Stimulated activated CD8-positive, alpha-beta memory T cell treated with anti-CD3 and anti-CD28 coated beads, Interleukin-2, amount 100 ng/mL, for 1 hour (primary cell): ENCODE measurements at places on chromosomes 6 and 20.

GRCh38 chr6:79468587-79468986, 68.6 kb downstream of the LCA5 start:
- DNase-seq = no peak

- DNase-seq = no peak
Measured at GRCh38 chr6:34315780-34316179, 67.0 kb upstream of the SMIM29 start.

GRCh38 chr6:5679691-5680090, 327.0 kb downstream of the NRN1 start:
- DNase-seq = no peak

DNA sequence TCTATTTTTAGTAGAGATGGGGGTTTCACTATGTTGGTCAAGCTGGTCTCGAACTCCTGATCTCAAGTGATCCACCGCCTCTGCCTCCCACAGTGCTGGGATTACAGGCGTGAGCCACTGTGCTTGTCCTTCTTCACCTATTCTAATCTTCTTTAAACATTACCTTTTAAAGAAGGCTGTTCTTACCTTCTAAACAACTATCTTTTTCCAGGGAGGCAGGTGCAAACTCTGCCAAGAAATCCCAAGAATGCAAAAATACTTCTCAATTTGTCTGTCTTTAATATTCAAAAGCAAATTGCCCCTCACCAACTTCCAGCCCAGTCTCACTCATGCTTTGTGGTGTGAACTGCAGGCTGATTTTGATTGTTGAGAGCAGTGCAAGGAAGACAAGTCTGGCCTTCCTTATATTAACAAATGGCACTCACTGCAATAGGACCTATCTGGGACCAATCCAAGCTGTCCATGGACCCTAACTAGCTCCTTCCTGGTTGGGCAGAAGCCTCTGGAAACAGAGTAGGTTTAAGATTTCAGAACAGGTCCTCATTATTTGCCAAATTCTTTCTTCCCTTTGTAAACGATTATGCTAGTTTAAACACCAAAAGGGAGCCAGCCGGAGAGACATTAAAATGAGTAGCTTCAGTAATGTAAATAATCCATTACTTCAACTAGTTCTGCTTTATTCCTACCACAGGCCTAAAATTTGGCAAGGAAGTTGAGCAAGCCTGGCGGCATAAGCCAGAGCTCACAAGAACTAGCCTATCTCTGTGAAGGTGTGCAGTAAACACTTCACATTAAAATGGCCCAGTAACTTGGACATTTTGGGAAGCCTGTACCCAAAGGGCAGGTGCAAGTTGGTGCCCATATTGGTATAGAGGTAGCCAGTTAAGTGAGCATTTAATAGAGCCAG, 1.6 kb downstream of the SCAND1 start:
- no peak for DNase-seq

GRCh38 chr20:63703976-63704748, 3.6 kb downstream of the ARFRP1 start:
- DNase-seq = no peak

GRCh38 chr6:164439331-164439730, 870.1 kb downstream of the C6orf118 start:
- no peak for DNase-seq

DNA sequence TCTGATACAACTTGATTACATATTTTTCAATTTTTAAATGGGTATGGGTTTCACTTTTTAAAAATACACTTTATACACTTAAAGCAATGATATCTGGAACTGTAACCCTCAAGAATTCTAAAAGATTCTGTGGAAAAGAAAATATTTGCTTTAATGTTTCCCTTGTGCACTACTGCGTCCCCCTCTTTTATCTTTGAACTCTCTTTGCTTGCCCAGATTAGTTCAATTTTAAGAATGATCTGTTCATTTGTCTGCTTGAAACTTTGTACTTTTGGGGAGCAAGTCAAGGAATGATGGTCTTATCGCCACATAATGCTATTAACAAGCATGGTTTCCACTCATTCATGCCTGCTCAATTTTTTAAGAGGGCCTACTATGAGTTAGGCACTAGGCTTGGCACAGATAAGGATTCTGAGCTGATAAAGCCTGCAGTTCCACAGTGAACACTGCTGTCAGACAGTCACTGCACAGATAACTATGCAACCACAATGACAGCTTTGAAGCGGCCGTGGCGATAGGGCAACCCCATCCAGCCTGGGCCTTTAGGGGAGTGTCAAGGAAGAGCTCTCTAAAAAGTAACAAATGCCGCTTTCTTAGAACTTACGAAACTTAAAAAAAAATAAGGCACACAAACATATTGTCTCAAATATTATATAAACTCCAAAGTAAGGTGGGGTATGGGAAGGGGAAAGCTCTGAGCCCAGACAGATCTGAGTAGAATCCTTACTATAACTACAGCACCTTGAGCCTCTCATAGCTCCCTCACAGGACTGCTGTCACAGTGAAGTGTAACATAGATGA, 29.7 kb downstream of the FYN start:
- DNase-seq = no peak

GRCh38 chr20:54026295-54027064, 43.9 kb downstream of the BCAS1 start:
- no peak for DNase-seq

GRCh38 chr20:57748601-57749130, 38.9 kb upstream of the PMEPA1 start:
- peak; percentile 2 for DNase-seq

DNA sequence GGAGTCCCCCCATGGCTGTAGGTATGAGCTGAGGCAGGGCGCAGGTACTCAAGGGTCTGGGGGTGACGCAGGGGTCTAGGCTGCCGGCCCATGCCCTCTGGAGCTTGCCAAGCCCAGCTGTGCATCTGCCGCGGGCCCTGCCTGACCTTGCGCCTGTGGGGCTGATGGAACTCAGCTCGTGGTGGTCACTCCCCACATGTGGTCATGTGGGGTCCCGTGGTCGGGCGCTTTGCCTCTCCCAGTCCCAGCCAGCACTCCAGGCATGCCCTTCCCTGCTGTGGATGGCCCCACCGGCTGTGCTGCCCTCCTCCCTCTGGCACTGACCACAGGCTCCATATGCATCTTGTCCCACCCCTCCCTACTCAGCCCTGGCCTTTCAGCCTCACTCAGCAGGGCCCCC, 57.3 kb downstream of the RPP40 start:
- no peak for DNase-seq

GRCh38 chr6:25468881-25469280, 183.1 kb upstream of the SCGN start:
- DNase-seq = no peak

GRCh38 chr6:141464490-141464889, 668.2 kb upstream of the GJE1 start:
- DNase-seq = no peak

DNA sequence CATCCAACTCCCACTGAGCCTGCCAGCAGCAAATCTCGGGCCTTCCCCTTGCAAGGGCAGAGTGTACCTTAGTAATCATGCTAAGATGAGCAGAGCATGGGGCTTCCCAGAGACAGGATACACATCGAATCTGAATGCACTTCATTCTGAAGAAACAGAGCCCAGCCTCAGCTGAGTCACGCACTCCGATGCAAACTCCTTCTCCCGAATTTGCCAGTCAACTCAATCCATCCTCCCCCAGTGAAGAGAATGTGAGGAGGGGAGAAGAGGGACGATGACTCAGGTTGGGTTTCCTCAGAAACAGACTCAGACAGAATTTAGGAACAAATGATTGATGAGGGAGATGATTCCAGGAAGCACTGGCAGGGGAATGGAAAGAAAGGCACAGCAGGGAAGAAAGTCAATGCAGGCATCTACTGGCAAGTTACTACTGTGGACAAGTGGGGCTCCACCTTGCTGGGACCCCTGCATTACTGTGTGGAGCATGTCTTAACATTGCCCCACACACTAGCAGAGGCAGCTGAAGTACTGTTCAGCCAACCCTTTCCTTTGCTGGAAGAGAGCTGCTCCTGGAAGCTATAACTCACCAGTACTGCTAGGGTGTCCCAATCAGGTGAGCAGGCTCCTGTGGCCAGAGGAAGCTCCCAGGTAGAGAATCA, 251.6 kb downstream of the ADGB start:
- no peak for DNase-seq

DNA sequence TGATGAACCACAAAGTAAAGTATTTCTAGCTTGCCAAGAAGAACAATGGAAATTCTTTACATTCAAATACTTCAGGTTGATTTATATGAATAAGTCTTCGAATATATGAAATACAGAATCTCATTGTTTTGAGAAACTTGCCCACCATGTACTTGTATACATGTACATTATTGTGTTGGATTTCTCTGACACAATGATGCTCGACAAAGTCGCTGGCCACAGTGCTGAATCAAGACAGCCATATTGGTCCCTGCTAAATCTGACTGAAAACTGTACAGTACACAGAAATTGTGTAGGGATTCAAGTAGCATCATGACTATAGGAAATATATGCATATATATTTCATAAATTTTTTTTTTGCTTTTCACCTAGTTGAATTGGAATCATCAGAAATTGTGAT, 13.1 kb upstream of the LIN28B start:
- no peak for DNase-seq

DNA sequence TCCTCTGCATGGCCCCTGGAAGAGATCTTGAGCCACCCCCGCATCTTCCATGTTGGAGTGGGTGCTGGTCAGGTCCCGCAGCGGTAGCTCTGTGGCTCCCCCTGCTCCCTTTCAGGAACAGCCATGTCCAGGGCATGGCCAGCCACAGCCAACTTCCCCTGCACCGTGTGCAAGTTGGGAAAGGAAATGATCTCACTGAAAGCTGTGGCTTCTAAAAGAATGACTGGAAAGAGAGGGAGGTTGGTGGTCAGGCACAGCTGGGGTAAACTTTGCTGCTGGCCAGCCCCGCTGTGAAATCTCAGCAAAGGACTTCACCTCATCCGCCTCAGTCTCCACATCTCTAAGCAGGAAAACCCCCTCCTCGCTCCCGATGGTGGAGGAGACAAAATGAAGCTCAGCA, 153.6 kb upstream of the CST7 start:
- DNase-seq = no peak

GRCh38 chr6:87139236-87139635, 16.1 kb upstream of the ZNF292 start:
- DNase-seq = no peak

GRCh38 chr6:144581812-144582537, 296.8 kb downstream of the UTRN start:
- DNase-seq = no peak

DNA sequence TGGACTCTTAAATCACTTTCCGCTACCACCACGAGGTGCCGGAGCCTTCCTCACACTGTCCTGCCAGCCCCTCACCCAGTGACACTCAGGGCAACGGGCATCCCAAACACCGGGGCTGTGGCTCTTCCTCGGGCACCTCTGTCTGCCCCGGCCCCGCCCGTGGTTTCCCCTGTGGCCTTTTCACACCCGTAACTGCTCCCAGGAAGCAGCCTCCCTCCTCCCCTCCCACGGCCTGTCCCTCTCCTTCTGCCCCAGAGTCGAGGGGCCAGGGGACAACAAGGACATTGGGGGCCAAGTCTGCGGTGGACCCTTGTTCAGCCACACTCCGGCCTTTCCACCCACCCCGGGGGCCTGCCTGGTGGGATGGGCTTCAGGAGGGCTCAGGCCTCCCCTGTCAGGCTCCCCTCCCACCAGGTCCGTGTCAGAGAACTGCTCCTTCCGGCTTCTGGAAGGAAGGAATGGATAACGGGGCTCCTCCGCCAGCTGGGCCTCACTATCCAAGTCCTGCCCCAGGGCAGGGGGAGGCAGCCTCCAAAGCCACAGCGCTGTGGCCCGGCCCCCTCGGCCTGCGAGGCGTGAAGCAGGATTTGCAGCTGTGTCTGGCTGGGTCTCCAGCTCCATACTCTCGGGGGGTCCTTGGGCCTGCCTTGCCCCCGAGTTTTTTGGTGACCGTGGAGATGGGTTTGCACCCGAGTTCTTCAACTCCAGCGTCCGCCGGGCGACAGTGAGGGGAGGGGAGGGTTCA, 54.7 kb upstream of the CHRNA4 start:
- no peak for DNase-seq

GRCh38 chr20:38210741-38211140, 45.7 kb upstream of the TGM2 start:
- no peak for DNase-seq

DNA sequence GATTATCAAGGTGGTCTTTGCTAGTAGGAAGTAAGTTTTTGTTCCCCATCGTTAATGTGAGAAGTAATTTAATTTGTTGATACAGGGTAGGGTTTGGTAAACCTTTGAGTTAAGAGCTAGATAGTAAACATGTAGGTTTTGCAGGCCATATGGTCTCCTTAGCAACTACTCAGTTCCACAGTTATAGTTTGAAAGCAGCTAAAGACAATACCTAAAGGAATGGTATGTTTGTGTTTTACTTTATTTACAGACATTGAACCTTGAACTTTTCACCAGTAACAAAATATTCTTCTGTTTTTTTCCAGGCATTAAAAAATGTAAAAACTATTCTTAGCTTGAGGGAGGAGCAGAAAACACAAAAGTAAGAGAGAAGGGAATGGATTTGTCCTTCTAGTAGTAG, 1.7 kb downstream of the CAP2 start:
- DNase-seq = no peak

DNA sequence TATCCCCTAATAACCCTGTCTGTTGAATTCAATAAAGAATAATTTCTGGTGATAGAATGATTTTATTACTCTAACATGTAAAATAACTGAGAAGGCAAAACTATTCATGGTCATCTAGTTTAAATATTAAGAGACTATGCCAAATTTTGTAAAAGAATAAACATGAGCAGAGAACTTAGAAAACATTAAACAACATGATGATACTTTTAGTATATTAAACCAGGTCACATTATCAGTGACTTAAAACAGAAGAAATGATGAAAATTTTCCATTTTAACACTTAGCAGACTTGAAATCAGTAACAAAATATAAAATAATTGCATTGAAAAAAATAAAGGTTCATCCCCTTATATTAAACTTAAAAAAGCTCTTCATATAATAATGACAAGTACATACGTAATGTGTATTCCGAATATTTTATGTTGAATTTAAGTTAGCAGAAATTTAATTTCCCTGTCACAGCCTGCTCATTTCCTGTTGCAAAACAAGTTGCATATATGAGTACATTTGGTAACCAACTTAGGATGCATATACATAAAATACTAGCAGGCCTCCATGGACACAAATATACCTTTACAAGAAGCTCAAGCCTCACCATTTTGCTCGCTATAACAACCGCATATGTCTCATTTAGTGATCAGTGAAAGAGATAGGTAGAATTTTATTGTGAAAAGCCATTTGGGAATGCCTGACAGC, 40.6 kb downstream of the DTNBP1 start:
- DNase-seq = no peak

- no peak for DNase-seq
Measured at GRCh38 chr20:10067321-10067720, 32.5 kb downstream of the ANKEF1 start.
